ENCODE measurements at places on chromosomes 3 and 15. TPM values are rescaled to one million over a fixed set of nuclear protein-coding genes. Genes with fewer than 3 reads are reported as not detected.

DNA sequence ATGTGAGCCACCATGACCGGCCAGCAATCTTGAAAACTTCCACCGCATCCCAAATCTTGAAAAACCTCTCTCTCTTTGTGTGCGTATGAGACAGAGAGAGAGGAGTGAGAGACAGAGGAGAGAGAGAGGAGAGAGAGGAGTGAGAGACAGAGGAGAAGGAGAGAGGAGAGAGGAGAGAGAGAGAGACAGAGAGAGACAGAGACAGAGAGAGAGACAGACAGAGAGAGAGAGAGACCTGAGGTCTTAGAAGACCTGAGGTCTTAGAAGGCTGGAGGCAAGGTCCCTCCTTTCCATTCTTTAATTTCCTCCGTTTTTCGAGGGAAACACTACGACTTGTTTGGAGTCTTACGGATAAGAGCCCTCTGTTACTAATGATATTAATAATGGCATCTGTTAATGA lies 39.5 kb downstream of the TMEM40 start:
- no peak for DNase-seq

DNA sequence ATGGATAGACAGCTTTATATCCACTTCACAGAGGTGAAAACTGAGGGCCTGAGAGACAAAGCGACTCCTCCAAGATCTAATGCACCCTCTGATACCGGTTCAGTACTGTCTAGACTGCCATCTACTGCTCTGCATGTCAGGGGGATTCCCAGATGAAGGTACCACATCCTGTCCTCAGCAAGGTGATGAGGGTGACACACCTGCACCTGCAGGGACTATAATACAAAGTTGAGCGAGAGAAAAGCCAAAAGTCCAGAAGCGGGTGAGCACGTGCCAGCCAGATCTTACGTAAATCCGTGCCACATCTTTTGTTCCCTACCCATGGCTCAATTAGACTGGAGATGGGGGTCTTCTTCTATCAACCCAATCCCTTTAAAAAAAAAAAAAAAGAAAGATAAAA lies 32.4 kb upstream of the HES1 start:
- DNase-seq: no peak

DNA sequence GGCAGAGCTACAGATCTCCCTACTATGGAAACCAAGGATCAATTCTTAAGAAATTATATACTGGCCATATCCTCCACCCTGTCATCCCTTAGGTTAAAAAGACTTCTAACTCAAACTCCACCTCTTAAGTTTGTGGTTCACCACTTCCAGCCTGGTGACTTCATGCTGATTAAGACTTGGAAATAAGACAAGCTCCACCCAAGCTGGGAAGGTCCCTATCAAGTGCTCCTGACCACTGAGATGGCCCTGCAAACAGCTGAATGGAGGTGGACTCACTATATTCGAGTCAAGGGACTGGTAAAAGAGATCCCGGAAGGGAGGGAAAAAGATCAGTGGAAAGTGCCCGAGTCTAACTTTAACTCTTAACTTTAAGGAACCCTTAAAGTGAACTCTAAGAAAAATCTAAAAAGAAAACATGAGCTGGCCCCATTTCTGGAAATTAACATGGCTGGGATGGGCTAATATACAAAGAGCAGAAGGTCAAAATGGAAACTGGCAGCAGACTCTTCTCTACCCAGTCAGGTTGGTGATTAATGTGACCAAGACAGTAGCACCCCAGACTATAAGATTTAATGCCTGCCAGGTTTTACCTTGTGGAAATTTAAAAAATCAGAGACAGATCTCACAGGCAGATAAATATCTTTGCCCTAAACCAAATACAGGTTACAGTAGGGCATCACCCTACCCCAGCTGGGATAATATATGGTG lies 43.9 kb downstream of the PPCDC start:
- DNase-seq: peak; percentile 35

DNA sequence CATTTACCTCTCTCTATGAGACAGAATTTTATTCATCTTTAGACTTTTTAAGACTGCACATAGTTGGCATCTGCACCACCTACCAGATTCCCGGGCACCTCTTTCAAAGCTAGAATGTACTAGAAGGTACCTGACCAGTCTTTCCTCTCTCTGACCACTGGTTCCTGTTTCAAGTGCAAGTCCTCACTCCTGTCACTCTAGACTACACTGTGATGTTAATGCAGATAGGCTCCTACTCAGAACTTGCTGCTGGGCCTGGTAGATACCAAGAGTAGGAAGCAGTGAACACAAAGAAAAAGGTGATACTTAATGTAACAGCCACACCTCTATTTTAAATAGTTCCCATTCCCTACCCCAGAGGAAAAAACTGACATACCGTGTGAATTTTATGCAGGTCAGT lies 8.1 kb upstream of the TCAIM start:
- no peak for DNase-seq

- DNase-seq: no peak
Observed at GRCh38 chr3:180117381-180118163, 80.8 kb upstream of the PEX5L start.

GRCh38 chr3:29145360-29145759 lies 135.5 kb upstream of the RBMS3 start:
- DNase-seq: no peak

DNA sequence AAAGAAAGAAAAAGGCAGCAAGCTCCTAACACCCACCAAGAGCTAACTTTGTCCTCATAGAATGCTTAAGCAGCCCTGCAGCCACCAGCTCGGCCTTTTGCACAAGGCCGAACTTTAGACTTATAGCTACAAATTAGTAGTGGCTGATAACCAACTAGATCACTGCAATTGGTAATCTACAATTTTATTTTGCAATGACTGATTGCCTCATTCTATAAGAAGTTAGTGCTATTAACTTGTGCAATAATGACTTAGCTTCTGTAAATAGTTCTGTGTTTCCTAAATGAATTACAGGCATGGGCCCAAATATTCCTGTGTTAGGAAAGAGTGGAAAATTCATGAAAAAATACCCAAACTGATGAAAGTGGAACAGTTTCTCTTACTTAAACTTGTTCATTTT lies 284.8 kb upstream of the CFAP20DC start:
- DNase-seq: no peak

DNA sequence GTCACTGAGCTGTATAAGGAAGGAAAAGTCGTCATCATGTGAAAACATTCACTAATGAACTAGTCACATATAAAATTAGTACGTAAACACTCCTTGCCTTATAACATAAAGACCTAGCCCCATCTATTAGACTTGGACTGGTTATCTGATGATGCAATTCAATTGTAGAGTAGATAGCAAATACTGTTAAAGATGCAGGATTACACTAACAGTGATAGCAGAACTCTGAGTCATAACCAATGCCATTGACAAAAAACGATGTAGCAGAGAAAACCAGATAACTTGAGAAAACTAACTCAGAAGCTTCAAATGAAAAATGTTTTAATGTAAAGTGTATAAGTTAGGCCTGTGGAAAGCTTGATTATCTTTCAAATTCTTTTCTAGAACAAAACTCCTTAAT lies 132.2 kb downstream of the WDR72 start:
- DNase-seq: no peak

DNA sequence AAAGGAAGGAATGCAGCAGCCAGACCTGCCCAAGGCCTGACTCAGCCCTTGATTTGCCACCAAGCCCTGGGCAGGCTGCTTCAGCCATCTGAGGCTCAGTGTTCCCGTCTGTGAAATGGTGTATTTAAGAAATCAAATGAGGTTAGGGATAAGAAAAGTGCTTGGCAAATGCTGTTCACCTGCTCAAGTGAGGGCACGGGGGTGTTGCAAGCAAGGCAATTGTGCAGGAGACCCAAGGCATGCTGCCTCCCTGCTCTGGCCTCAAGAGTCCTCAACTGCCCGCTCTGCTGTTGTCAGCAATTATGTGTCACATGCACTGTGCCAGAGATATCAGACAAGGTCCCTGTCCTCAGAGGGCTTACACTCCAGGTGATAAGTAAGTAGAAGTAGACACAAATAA lies 101.8 kb downstream of the TPRA1 start:
- DNase-seq: no peak

DNA sequence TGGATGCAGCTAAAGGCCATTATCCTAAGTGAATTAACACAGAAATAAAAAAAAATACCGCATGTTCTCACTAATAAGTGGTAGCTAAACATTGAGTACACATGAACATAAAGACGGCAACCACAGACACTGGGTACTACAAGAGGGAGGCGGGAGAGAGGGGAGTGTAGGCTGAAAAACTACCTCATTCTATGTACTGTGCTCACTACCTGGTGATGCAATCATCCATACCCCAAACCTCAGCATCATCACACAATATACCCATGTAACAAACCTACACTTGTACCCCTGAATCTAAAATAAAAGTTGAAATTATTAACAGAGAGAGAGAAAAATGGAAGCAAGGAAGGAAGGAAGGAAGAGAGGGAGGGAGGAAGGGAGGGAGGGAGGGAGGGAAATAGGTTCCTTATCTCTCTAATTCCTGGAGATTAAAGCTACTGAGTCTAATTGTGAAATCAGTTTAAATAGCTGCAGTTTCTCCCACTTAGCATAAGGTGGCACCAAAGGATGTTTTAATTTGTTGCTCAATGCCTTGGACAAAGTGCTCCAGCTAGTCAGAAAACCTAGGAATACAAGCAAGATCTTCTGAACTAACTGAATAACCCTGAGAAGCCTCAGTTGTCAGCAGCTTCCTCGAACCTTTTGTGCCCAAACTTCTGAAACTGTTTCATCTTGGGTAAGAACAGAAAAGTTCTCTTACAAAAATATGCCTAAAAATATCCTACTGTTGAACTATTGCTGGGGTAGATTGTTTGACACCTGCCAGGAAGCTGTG lies 79.4 kb upstream of the ATP11B start:
- no peak for DNase-seq

GRCh38 chr3:191343115-191343514 lies 12.8 kb upstream of the UTS2B start:
- DNase-seq: no peak

- DNase-seq: no peak
Observed at GRCh38 chr3:52704611-52705437, 767 bp downstream of the GLT8D1 start.

- DNase-seq: no peak
Observed at GRCh38 chr3:171327441-171328174, 132.6 kb downstream of the TNIK start.

The DGKG gene
- 2.6 TPM for total RNA-seq

All from MG63 (cell line).